Epithelial cell of esophagus (primary cell): ENCODE measurements at places on chromosomes 5 and 9.

- DNase-seq = no peak
Measured at GRCh38 chr9:72554221-72554641, 32.8 kb downstream of the TMC1 start.

- DNase-seq = no peak
Measured at GRCh38 chr9:114606068-114606467, 5.0 kb upstream of the TMEM268 start.

DNA sequence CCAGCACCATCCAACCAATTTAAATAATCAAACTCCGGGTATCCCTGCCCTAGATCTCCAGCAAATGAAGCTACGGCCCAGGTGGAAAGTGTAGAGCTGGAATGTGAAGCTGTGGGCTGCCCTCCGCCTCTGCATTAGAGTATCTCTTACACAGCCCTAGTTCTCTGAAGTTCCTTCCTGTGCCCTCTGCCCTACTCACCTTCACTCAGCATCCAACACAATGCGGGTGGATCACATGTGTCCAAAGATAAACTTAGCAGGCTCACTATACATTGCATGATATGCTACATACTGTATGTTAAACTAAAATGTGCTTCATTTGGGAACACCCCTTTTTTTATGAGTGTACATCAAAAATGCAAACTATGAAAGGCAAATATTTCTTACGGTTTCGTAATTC lies 70.0 kb upstream of the RAD23B start:
- DNase-seq = no peak

GRCh38 chr9:107221321-107221720 lies 61.8 kb upstream of the RAD23B start:
- no peak for DNase-seq

DNA sequence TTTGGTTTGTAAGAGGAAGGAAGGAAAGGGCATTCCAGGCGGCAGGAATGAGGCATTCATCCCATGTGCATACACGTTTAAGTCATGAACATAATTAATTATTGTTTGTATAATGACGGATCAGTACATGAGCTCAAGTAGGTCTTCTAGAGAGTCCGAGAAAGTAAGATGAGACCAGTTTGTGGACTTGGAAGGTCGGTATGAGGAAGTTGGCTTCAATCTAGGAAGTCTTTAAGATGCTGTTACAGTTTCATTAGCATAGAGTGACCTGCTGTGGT lies 2.1 kb downstream of the GTF3C4 start:
- DNase-seq = peak; percentile 62

DNA sequence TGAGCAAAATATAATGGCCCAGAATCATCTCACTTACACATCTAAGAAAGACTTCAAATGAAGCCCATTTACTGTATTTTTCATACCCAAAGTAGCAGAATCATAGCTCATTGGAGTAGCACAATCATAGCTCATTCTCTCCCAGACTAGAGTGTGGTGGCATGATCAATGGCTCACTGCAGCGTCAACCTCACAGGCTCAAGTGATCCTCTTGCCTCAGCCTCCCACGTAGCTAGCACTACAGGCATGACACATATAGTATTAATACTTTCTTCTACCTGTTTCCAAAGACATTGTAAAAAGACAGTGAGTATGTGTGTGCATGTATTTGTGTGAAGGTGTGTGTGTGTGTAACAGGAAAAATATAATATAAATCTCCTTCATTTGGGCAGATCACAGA lies 1247.9 kb upstream of the ACO1 start:
- DNase-seq = no peak

- DNase-seq = peak; percentile 26
Measured at GRCh38 chr9:114735704-114736103, 53.7 kb upstream of the TEX48 start.

DNA sequence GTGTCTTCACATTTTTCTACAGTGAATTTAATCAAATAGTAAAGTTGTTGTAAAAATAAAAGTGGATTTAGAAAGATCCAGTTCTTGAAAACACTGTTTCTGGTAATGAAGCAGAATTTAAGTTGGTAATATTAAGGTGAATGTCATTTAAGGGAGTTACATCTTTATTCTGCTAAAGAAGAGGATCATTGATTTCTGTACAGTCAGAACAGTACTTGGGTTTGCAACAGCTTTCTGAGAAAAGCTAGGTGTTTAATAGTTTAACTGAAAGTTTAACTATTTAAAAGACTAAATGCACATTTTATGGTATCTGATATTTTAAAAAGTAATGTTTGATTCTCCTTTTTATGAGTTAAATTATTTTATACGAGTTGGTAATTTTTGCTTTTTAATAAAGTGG lies 60.4 kb downstream of the MTAP start:
- DNase-seq = no peak

DNA sequence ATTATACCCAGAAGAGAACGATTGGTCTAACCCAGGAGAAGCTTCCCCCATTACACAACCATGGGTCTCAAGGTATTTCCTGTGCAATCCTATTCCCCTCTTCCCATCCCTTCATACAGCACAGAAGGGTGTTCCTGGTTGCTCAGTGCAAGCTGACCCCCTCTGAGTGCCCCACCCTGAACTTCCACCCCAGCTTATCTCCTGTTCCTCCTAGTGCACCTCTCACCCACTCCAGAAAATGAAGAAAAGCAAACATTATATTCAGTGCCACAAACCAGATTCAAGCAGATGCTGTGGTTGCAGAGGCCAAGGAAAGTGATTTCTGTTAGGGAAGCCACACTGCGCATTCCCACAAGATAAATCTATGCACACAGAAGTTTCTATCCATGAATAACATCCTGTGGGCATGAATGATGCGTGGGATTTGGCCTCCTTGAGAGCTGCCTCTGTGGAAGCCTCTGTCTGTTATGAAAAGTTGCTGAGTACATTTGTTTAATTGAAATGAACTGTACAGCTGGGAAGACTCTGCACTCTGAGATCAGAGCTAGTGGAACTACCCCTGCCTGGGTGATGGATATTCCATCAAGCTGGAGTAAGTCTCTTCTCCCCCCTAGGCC lies 2.2 kb upstream of the OR2S2 start:
- DNase-seq = no peak

- no peak for DNase-seq
Measured at GRCh38 chr5:168311061-168311566, 19.7 kb downstream of the WWC1 start.

GRCh38 chr9:87729246-87729645 lies 3.3 kb downstream of the CTSL start:
- no peak for DNase-seq

- no peak for DNase-seq
Measured at GRCh38 chr5:17089001-17089400, 128.4 kb upstream of the BASP1 start.

GRCh38 chr9:99352826-99353225 lies 130.7 kb downstream of the SEC61B start:
- no peak for DNase-seq

DNA sequence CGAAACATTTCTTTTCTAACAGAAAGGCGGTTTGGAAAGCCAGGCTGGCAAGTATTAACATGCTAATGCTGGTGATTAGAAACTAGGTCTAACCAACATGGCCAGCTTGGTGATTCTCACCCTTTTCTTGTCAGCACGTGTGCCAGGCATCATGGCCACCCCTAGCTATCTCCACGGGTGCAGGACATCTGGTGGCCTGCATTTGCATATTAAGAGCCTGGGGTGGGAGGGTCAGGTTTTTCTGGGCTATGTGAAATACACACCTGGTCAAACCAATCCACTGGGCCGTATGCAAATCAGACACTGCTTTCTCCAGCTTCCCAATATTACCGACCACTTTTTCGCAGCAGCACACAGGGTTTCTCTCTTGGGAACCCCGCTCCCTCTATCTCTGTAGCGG lies 612.1 kb downstream of the PTPRD start:
- no peak for DNase-seq

GRCh38 chr9:94985649-94986048 lies 259.1 kb downstream of the AOPEP start:
- DNase-seq = peak; percentile 44

DNA sequence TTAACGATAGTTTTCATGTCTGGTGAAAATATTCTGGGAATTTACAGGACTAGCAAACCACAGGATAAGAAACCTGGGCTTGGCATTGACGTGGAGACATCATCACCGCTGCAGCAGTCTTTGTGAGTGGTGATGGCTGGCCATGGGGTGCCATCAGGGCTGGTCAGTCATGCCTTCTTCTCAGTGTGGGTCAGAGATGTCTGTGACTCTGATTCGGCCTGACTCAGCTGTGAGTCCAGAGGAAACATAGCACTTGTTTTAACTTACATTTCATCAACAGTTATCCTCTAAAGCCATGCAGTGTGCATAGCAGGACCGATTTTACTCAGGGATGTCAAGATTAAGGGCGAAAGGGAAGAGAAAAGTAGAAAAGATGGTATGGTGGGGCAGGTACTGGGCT lies 33.2 kb upstream of the CYFIP2 start:
- peak; percentile 12 for DNase-seq

DNA sequence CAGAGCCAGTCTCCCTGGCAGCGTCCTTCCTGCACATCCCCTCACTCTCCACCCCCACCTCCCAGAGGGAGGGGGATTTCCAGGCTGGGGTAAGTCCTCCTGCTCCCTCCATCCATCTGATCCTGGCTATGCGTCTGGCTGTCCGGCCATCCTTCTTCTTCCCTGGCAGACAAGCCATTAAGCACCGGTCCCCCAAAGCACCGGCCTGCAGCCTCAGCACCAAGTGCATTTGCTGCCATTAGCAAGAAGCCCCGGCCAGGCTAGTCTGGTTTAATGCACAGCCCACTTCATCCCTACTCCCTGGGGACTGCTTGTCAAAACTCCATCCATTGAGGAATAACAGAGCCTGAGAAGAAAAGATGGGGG lies 208.7 kb upstream of the IER5L start:
- DNase-seq = no peak

DNA sequence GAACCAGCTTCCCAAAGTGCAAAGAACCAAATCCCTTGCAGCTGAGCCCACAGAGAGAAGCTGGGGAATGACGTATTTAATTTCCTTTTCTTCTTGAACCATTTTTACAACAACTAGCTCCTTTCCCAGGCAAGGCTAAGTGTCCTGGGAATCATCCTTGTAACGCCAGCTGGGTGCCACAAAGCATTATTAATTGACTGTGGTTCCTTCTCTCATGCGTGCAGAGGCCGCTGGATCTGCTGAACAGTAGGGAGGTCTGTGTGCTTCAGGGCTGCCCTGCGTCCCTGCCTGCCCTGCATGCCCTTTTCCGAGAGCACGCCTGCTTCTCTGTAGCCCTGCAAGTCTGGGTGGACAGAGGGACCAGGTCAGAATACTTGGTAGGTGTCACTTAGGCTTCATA lies 124.1 kb upstream of the OTULINL start:
- no peak for DNase-seq

DNA sequence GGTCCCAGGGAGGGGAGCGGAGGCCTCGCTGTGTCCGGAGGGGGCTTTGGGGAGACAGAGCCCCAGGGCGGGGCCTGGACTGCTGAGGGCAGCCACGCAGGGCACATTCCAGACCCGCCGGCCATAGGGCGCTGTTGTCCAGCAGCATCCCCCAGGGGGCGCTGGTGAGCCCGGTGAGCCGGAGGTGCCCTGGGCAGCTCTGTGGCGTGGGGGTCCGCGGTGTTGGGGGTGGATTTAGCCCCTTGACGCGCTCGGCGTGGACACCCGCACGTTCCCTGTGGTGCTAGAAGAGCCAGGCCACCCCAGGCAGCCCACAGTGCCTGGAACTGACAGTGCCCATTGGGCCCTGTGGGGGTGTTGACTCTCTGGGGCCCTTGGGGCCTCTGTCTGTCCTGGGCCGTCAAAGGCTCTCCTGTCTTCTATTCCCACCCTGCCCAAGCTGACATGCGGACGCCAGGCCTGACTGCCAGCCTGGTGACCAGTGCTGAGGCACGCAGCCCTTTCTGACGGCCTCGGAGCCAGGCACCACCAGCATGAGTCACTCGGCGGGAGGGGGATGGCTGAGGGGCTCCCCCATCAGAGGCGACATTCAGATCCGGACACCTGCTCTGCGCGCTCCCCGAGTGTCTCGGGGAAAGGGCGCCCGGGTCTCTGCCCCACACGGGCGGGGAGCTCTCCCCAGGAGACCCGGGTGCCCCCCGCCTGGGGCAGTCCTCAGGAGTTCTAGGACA lies 23.9 kb downstream of the TPPP start:
- DNase-seq = no peak

GRCh38 chr9:127974769-127975261 lies 6.0 kb downstream of the EEIG1 start:
- no peak for DNase-seq

DNA sequence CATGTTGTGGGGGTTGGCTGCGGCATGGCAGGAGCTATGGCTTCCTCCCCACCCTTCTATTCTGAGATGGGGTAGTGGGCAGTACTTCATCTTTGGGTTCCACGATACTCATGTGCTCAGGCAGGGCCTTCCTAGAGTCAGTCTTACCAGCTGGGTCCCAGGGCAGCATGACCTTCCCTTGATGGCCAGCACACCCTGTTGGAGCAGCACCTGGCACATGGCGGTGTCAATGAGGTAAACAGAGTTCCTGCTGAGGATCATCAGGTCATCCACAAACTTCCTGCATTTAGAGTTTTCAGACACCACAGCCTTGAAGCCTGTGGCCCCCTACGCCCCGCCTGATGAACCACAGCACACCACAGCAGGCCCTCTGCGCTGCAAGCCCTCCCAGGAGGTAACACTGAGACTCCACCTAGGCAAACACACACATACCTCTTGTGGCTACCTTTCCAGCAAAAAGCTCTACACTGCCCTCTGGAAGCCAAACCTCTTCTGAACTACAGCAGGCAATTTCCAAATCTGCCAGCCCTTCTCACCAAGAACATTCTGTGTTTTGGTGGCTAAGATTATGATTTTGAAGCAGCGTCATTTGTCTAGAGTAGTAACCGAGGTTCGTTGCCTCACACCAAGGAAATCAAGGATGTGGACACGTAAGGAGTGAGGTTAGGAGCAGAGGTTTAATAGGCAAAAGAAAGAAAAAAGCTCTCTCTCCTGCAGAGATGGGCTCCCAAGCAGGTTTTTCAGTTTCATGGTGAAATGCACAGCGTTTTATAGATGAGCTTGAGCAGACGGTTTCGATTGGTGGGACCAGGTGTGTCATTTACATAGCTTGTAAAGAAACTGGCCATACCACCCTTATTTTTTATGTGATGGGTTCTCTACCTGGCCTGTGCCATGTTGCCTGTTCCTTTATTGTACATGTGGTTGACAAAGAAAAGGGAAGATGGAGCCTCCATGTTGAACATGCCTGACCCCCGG lies 20.3 kb upstream of the TMEM174 start:
- DNase-seq = peak; percentile 34

GRCh38 chr5:139975306-139975705 lies 67.8 kb downstream of the NRG2 start:
- no peak for DNase-seq

- no peak for DNase-seq
Measured at GRCh38 chr9:38229504-38230155, 160.6 kb upstream of the SHB start.

- no peak for DNase-seq
Measured at GRCh38 chr5:7018198-7018597, 305.0 kb downstream of the TENT4A start.

GRCh38 chr9:14030375-14031059 lies 283.4 kb downstream of the NFIB start:
- peak; percentile 83 for DNase-seq

GRCh38 chr9:71249729-71250317 lies 128.4 kb upstream of the TRPM3 start:
- DNase-seq = peak; percentile 70

GRCh38 chr9:129394061-129394885 lies 216.2 kb upstream of the IER5L start:
- no peak for DNase-seq

GRCh38 chr5:135706474-135706873 lies 127.7 kb upstream of the CXCL14 start:
- no peak for DNase-seq
